GM23338 (cell line): ENCODE measurements at places on chromosomes 4 and X.

GRCh38 chrX:54641530-54641929 is 111.5 kb downstream of the GNL3L start:
- peak; percentile 56 for DNase-seq

GRCh38 chr4:2272026-2272827 is 10.3 kb upstream of the MXD4 start:
- DNase-seq = no peak

DNA sequence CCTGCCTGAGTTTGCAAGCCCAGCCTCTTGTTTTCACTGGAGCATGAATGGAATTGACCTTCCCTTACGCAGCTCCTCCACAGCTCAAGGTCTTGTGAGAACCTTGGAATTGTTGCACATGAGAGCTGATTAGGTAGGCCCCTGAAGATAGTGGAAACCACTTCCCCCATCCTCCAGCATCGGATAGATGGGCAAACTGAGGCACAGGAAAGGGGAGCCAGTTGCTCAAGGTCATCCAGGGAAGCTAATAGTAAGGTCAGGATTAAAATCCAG is 27.2 kb downstream of the PJA1 start:
- DNase-seq = no peak

- no peak for DNase-seq
Observed at GRCh38 chrX:123809854-123810375, 49.9 kb upstream of the XIAP start.

DNA sequence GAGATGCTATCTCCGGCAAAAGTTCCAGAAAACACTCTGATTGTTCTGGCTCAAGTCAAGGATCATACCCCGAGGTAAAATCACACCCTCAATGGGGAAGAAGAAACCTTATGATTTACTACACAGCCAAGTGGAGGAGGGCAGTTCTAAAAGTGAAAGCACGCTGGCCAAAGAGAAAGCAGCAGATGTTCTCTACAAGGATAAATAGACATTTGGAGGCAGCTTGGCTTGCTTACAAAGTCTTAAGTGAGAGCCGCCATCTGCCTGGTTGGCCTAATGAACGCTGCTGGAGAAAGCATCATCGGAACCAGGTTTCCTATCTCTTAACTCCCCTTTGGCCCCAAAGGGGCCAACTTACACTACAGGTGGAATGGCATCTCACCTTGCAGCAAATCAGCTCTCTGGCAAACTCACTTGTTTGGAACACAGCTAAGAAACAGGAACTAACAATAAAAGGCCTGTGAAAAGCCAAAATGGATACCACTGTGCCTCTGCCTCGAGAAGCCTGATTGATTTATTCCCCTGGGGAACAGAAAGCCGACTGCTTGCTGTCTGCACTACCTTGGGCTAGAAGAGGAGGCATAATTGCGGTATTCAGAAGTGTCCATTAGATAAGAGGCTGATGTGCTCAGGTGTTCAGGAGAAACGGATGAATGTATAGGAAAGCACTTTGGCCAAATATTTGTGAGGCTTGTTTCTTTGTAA is 22.8 kb downstream of the FRAS1 start:
- DNase-seq = no peak

GRCh38 chrX:48700951-48701653 is 4.6 kb downstream of the SUV39H1 start:
- no peak for DNase-seq

DNA sequence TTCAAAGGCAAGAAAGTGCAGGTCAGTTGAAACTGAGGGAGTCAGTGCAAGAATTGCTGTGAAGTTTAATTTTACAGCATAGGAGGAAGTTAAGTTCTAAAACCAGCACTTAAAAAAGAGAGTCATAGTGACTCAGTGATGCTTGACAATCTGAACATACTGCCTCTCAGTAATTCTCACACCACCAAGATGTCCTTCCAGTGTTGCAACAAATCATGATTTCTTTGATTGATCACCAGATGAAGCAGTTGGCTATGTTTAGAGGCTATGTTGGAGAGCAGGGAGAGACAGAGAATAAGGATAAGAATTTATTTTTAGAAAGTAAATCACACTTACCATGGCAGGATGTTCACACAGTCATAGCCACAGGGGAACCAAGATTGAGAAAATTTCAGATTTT is 13.2 kb downstream of the TRIM2 start:
- no peak for DNase-seq

- no peak for DNase-seq
Observed at GRCh38 chr4:19780871-19781270, 470.8 kb upstream of the SLIT2 start.

- no peak for DNase-seq
Observed at GRCh38 chr4:118842055-118842454, 6.1 kb upstream of the SEC24D start.

GRCh38 chr4:141640696-141641095 is 4.3 kb downstream of the IL15 start:
- DNase-seq = no peak

- DNase-seq = peak; percentile 84
Observed at GRCh38 chr4:244471-244870, 60.8 kb downstream of the ZNF732 start.

- DNase-seq = no peak
Observed at GRCh38 chrX:99192421-99192820, 1217.7 kb downstream of the PCDH19 start.

- DNase-seq = no peak
Observed at GRCh38 chr4:87881115-87881514, 48.3 kb downstream of the MEPE start.

DNA sequence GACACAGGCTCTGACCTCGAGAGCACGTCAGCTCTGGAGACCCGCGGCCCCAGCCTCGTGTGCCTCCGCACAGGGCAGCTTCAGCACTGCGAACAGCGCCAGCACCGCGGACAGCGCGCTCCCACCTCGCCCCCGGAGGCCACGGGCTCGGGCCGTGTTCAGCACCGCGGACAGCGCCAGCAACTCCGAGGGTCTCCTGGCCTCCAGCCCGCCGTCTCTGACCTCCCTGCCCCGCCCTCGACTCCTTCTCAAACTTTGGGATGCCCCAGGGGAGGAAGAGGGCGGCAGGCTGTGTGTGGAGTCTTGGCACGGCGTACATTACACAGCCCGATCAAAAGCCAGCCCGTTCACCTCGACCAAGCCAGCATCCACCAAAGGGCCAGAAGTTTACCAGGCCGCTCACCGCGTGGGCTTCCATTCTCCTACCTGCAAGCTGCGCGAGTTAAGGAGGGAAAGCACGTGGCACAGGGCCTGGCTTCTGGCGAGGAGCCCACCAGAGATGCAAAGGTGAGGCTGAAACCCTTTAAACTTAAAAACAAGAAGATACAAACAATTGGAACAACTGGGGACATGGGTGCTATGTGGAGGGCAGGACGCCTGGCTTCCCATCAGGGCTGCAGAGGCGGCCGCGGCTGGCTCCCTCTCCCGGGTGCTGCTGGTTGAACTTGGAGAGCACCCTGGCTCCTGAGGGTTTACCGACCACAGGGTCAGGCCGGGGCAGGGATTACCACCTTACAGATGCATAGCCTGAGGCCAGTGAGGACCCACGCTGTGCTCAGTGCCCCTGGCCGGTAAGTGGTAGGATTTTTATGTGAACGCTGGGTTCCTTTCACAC is 4.5 kb upstream of the NKX1-1 start:
- DNase-seq = peak; percentile 95

GRCh38 chr4:99947190-99947578 is 766 bp upstream of the DNAJB14 start:
- DNase-seq = peak; percentile 38

GRCh38 chrX:142299406-142299805 is 94.3 kb upstream of the MAGEC2 start:
- no peak for DNase-seq

DNA sequence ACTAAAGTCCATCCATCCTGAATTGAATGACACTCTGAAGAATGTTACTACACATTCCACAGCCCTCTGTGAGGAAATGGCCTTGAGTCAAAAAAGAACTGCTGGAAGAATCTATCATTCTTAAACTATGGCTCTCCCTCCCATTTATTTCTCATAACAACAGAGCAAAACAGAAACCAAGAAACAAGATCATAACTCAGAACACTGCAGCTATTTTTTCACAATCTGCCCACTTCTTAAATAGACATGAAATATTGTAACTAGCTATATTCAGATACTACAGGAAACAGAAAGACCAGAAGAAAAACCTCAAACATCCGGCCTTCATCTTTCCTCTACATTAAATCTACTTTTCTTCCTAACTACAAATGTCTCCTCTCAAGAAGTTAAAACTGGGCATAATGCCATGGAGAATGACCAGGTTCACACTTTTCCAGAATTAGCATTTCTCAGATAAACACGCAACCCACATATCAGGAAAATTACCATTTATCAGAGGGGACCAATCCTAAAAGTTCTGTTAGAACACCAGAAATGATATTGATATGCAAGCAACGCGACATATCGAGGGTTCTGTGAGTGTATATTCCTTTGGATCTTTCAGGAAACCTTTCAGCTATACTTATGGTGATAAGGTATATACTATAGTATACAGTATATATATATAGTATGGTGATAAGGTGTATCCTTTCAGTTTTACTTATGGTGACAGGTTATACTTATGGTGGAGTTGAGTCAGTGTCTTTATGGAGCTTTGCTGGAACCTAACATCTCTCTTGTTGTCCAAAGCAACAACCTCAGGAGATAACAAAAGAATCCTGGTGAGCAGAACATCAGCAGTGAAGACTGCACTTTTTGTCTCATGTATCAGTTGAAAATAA is 60.4 kb upstream of the IRF2 start:
- DNase-seq = peak; percentile 31

DNA sequence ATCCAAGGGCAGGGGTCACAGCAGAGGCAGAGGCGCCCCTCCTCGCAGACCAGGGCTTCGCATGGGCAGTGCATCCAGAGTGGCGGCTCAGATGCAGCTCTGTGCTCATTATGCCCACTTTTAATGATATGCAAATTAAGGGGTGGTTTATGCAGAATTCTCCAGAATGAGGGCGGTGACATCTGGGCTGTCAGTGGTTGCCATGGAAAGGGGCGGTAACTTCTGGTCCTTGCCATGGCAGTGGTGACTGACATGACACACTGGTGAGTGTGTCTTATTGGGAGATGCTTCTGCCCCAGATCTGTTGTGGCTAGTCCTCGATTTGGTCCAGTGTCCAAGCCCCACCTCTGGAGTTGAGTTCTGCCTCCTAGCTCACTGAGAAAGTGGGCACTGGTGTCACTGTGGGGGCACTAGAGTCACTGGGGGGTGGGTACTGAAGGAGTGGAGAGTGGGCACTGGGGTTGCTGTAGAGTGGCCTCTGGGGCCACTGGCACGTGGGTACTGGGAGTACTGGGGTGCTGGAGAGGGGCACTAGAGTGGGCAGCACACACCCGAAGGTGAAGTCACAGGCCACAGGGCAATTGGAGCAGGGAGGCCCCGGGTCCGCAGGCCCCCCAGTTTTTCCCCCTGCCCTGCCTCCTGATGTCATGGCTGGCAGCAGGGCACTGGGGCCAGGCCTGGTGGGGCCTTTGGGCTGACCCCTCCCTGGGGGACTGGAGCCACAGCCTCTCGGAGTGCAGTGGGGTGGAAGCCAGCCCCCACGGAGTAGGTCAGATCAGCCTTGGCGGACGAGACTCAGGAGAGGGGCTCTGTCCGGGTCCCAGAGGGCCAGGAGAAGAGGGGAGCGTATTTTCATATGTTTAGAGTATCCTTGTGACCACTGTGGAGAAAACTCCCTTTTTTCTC is 98.6 kb upstream of the NKX1-1 start:
- DNase-seq = no peak

GRCh38 chr4:43276321-43276720 is 383.8 kb downstream of the GRXCR1 start:
- no peak for DNase-seq

GRCh38 chr4:111937368-111937767 is 207.9 kb upstream of the FAM241A start:
- peak; percentile 47 for DNase-seq
